Brain (organoid and tissue), 16 donors: ENCODE measurements at places on chromosomes 5 and 9.
A peak's percentile ranks its signal among the peaks of the same experiment; 100 is the strongest.

- no peak for DNase-seq
These were observed 373.6 kb upstream of the ZNF608 start for GRCh38 chr5:125120012-125120411.

DNA sequence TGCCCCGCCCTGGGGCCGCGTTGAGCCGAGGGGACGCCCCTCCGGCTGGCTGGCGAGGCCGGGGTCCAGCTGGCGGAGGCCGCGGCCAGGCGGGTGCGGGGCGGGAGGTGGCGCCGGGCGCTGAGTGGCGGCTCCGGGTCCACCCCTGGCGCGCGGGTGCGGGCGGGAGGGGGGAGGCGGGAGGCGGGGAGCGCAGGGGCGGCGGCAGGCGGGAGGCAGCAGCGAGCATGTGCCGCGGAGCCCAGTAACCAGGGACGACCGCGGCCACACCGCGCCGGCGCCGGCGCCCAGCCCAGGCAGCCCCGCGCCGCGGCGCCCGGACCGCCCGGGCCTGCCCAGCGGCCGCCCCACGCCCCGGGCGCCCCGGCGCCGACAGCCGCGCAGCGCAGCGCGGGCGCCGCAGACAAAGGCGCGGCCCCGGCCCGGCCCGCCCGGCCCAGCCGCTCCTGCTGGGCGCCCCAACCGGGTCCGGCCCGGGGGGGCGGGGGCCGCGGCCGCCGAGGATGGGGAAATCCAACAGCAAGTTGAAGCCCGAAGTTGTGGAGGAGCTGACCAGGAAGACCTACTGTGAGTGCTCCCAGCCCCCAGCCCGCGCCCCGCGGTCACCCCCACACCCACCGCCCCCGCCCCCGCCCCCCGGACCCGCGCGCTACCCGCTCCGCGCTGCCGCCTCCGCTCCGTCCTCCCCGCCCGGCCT lies at the start of gene NCS1:
TSS of gene NCS1 (plus strand) at position 244 of the 697 bp plus-strand sequence. CDS start at position 504, 260 bp downstream.
- DNase-seq: peak; percentile 86

- no peak for DNase-seq
These were observed 341.8 kb downstream of the PIK3R1 start for GRCh38 chr5:68557162-68557936.

- no peak for DNase-seq
These were observed 1083.4 kb upstream of the CDH18 start for GRCh38 chr5:21071421-21071820.

DNA sequence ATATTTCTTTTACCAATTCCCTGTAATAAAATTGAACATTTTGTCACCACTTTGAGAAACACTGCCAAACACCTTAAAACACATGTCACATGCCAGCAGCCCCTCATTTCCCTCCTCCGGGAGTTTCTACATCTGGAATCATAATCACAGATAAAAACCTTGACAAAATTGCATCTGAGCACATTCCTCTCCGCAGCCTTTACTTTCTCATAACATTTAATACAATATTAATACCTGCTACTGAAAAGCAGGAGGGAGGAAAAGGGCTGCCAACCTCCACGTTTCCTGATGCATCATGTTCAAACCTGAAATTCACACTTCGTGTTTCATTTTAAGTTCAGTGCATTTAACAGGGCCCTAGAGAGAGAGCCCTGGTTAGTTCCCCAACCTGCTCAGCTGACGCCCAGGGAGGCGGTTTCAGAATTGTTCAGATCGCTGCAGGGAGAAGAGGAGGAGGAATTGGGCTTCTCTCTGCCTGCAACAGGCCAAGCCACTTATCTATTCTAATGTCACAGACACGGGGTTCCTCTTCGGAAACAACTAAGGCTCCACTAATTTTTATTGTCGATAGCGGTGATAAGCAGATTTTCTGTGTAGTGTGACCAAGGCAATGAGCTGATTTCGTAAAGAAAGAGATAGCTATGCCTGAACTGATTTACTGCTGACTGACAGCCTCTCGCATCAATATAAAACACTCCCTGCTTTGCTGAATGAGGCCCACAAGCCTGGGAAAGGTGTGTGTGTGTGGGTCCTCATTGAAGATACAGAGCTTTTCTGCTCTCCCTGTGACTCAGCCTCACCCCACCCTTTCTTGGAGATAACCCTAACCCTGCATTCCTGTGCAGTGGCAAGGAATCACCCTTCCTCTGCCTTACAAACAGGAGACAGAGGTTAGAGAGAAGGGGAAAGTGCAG lies 4.9 kb upstream of the LHX2 start:
- peak; percentile 44 for DNase-seq

DNA sequence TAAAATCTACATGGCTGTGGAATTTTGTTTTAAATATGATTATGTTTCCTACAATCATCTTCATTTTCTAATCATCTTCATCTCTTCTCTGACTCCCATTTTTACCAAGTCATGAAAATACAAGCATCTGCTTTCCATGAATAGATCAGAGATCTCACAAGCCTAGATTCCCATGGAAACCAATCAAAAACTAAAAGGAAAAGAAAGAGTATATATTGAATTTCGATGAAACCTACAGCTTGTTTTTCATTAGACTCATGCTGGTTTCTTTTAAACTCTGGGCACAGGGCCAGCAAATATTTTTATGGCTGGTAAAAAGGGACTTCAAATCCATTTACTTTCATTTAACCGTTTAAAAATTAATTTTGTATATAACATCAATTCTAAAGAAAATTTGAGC lies 51.2 kb downstream of the INVS start:
- peak; percentile 49 for DNase-seq

DNA sequence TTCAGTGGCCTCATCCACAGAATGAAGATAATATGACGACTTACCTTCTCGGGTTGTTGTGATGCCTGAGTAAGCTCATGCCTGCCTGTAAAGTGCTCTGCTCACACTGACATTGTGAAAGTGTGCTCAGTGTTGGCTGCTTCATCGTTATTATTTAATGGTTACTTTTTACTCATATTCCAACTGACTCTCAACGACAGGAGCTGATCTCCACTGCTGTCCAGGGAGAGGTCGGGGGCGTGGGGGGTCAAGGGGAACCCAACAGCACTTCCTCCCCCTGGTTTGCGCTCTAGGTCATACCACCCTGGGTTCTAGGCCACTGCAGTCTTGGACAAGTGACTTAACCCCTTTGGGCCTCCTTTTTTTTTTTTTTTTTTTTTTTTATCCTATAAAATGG lies 52.9 kb upstream of the ANGPTL2 start:
- no peak for DNase-seq

- DNase-seq: peak; percentile 63
These were observed 1.3 kb downstream of the ENC1 start for GRCh38 chr5:74638970-74639806.

DNA sequence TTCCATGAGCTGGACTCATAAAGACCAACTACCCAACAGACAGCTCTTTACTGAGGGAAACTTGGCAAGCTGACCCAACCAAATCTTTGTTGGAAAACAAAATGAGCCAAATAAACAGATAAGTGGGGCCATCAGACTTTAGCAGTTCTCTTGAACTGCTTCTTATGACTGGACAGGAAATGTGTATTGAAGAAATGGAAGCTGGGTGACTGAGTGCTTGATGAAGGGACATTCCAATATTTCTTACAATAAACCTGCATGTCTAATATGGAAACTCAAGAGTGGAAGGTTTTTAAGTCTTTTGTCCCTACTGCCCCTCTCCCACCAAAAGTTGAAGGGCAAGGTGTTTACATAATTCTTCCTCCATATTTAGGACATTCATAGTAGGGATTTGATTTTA lies 218.8 kb upstream of the NR4A3 start:
- DNase-seq: no peak

DNA sequence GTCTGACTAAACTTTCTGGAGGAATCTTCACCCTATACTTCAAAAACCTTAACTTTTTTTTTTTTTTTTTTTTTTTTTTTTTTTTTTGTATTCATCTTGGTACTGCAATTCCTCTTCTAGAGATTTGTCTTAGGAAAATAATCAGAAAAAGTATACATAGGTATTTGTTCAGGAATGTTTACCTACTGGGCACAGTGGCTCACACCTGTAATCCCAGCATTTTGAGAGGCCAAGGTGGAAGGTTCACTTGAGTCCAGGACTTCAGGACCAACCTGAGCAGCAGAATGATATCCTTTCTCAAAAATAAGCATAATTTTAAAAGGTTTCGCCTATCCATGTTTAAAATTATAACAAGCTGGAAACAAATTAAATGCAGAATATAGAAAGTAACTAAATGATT lies 33.3 kb upstream of the NREP start:
- no peak for DNase-seq

- DNase-seq: no peak
These were observed 65.3 kb downstream of the LMX1B start for GRCh38 chr9:126678989-126679388.

- no peak for DNase-seq
These were observed 13.1 kb downstream of the PSD2 start for GRCh38 chr5:139808481-139809330.

- DNase-seq: peak; percentile 25
These were observed 1732.4 kb upstream of the CDH6 start for GRCh38 chr5:29460971-29461559.

- no peak for DNase-seq
These were observed 2.4 kb upstream of the DAB2 start for GRCh38 chr5:39427229-39427628.

GRCh38 chr5:14767053-14767452 lies 102.5 kb downstream of the OTULIN start:
- peak; percentile 52 for DNase-seq

- no peak for DNase-seq
These were observed 160.6 kb downstream of the CCDC192 start for GRCh38 chr5:127863610-127864395.

- DNase-seq: no peak
These were observed 3.0 kb downstream of the HARS2 start for GRCh38 chr5:140694276-140694675.

GRCh38 chr9:137589441-137590122 lies 730 bp downstream of the ZMYND19 start:
- no peak for DNase-seq

DNA sequence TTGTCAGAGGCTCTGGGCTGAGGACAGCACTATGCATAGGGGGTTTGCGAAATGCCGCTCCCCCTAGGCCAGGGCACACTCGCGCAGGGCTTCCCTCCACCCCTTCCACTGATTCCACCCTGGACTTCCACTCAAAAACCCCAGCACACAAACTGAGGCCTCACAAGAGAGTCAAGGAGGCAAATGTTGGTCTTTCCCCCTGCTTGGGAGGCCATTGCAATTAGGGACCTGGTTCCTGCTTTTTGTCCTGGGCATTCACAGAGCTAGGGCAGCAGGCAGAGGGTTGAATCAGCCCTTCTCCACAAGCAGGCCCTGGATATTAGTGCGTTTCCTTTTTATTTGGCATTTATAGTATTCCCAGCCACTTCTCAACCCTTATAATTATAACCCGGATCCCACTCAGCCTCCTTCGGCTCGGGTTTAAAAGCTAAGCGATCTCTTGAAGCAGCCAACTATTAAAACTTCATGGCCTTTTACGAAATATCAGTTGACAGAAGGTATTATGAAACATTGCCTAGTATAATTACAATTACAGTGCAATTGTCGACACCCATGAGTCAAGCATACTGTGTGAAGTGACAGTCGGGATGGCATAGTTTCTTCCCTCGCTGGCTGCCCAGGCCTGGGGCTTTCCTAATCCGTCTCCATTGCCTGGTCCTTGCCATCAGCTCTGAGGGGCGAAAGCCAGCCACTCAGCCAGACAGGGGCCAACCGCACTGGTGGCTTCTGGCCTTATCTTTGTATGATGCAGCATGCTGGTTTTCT lies 285.5 kb upstream of the MAP3K1 start:
- no peak for DNase-seq

DNA sequence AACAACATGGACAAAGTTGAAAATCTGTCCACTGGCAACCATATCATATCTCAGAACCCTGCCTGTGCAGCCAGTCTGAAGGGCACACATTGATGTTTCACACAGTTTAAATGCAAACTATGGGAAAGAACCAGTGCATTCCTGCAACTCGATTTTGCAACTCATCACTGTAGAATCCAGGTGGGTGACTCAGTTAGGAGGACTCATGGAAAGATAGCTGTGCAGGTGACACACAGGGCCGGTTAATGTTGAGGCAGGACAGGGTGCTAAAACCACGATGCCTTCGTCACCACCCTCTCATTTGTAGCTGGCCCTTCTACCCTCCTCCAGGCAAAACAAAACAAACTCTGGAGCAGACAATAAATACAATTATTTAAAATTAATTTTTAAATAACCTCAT lies 62.8 kb downstream of the TLE1 start:
- no peak for DNase-seq

GRCh38 chr5:37835380-37835973 lies 4.4 kb downstream of the GDNF start:
- DNase-seq: no peak

DNA sequence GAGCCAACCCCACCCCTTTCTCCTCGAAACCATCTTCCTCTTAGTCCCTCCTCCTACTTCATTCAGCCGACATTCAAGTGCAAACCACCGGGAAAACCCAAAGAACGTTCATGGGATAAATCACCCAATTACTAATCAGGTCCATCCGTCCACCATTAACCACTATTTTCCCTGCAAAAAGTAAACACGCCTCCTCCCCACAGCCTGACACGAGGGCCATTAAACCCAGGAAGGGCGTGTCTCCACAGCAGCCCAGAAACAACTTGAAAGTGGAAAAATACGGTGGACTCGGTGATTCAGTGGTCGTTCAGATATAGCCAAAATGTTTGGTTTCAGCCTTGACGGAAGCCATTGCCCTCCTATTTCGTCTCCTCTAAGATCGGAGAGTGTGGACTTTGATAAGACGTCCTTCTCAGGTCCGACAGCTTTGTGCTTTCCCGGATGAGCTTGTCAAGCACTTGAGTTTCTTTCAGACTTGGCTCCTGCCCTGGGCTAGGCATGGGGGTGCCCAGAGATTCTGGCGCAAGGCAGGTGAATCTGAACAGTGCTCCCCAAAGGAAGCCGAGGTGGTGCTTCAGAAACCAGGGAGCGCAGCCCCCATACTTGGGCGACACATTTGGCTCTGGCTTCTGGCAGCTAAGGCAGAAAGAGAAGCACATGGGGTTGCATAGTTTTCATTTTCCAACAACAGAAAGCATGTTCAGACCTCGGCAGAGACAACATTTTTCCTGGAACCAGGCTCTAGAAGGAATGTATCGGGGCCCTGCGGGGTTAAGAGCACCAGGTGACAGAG lies 56.6 kb downstream of the SMIM23 start:
- no peak for DNase-seq

DNA sequence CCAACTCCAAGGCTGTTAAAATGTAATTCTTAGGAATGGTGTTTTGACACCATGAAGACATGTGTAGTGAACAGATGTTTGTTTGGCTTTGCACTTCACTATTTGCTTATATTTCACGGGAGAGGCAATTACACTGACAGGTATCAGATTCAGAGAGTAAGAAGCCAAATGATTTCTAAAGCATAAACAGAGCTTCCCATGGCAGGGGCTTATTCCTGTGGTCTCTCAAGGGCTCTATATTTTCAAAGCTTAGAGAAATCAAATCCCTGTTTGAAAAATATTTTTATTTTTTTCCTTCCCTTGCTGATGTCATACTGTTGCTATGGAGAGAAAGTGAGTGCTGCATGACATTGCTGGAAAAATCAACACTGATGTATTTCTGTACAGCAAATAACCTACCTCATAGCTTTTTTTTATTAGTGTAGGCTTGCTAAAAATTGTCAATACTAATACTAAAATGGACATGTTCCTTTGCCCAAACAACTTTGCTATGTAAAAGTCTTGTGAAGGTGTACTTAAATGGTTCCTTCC lies 161.4 kb downstream of the GIN1 start:
- DNase-seq: no peak
